Suprapubic skin (tissue), 4 donors: ENCODE measurements at places on chromosomes 3 and 15. TPM values are rescaled to one million over a fixed set of nuclear protein-coding genes. Genes with fewer than 3 reads are reported as not detected.

Gene ZDHHC23
- 10.0 TPM for total RNA-seq

Gene KIF15
- total RNA-seq, result 2.7 TPM

Gene GP9
- not detected for total RNA-seq

Gene PIGZ
- total RNA-seq, result 17.4 TPM

Gene GALNT15
- 15.5 TPM for total RNA-seq

Gene DPPA4
- not detected for total RNA-seq

Gene P2RY13
- 3.4 TPM for total RNA-seq

Gene PLA2G4D
- total RNA-seq, result 15.0 TPM

Gene NSUN3
- total RNA-seq, result 18.6 TPM

Gene IQCH
- total RNA-seq, result 3.0 TPM

Gene CCNB2
- total RNA-seq, result 14.1 TPM

Gene CXCR6
- total RNA-seq, result 0.59 TPM

Gene CLRN1
- not detected for total RNA-seq
